ENCODE measurements at places on chromosomes 12 and 14.
A peak's percentile ranks its signal among the peaks of the same experiment; 100 is the strongest.

- no peak for DNase-seq
These were observed 43.0 kb upstream of the CTDSP2 start for GRCh38 chr12:57889500-57889989.

DNA sequence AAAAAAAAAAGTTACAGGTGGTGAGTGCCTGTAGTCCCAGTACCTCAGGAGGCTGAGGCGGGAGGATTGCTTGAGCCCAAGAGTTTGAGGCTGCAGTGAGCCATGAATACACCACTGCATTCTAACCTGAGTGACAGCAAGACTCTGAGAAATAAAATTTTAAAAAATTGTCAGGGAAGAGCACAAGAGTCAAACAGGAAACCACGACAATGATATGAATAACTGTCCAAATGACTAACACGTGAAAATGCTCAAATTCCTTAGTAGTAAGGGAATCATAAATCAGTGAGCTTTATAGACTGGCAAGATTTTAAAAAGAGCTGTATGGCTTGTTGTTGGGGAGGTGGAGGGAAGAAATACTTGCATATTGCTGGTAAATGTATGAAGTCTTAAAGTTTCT is 12.9 kb upstream of the ASPG start:
- no peak for DNase-seq

DNA sequence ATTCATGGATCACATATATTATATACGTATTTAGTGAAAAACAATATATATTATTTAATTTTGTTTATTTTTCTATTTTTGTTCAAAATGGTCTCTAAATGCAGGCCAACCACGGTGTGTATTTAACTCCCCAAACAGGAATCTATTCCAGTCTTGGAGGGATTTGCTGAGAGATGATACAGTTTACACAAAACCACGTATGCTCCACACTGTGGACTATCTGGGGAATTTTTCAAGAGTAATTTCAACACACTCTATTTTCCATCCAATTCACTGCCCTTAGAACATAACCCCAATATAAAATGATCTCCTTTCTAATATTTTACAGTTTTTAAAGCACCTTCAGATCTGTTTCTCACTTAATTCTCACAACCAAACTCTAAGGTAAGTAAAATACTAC is 15.3 kb downstream of the EML1 start:
- no peak for DNase-seq

DNA sequence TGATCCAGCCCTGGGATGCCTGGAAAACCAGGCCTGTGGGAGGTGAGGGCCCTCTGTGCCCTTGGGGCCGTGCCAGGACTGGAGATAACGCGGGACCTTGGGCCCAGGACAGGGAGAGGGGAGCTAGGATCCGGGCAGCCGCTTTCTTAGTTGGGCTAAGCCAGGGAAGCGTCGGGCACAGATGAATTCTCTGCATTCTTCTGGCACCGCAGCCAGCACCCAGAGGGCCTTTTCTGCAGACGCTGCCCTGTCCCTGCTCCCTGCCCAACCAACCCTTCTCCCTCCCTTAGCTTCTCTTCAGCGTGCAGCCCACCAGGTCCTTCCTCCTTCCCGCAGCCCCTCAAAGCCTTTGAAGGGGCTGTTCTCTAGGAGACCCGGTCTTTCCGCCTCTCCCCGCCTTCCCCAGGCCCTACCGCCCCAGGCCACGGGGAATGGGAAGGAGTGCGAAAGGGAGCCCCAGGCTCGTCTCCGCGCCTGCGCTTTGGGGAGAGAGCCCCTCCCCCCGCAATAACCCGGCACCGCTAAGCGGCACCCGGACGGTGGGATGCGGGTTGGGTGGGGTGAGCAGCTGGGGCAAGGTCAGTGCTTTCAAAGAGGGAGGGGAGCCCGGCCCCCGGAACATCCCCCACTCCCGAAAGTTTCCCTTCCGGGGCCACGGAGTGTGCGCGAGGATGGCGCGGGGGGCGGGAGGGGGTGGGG is 663 bp downstream of the NCKAP5L start:
- peak; percentile 87 for DNase-seq

DNA sequence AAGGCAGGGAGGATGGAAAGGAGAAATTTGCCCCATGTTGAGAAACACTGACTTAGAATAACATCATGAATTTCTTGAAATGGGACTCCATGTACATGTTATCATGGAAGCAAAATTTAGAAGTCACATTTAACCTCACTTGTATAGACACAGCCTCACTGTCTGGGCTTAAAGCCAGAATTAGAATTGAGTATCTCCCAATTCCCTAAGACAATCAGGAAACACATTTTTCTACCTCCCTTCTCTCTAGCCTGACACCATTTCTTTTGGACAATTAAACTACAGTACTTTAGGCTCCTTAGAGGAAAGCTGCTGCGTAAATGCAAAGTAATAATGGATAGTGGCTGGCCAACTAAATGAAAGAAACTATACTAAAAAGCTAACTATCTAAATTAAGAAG is 795.5 kb downstream of the C12orf50 start:
- DNase-seq: no peak

DNA sequence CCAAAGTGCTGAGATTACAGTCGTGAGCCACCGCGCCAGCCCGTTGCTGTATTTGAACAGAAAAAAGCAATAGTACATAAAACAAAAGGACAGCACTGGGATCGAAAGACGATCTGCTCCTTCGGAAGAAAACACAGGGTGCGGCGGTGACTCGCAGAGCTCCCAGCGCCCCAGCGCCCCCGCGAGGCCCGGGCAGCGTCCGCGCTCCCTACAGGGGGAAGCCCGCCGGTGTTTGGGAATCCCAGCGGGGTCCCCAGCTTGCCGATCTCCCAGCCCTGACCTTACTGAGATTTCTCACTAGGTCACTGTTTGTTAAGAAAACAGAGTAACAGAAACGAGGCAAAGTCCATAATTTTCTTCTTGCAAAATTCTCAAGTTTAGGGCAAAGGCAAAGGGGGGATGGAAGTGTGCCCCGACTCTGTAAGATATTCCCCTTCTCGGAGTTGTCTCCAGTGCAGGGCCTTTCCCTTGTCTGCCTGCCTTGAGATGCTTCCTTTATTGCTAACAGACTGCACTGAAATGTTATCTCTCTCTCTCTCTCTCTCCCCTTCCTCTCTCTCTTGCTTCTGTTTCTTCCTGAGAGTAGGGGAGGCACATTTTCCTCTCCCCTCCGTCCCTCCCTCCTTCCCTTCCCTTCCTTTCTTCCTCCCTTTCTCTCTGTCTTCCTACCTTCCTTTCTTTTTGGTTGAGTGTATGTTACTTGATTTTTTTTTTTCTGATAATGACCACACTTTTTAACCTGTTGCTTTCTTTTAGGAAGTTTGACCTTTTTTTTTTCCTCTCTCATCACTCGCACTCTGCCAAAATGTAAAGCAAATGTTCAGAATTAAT is 91.9 kb downstream of the TMEM30B start:
- peak; percentile 74 for DNase-seq

DNA sequence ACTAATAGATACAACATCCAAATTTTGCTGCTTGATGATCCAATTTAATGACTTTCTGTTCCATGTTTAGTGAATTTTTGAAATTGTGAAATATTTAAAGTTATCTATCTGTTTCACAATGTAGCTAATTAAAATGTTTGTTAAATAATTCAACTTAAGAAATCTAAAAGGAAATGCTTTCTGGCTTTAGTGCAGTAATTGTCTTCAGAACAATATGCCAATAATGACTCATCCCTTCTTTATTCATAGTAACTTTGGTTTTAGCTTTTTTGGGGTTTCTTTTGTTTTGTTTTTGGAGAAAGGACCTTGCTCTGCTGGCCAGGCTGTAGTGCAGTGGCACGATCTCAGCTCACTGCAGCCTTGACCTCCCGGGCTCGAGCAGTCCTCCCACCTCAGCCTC is 479.2 kb upstream of the RGS6 start:
- DNase-seq: peak; percentile 27

DNA sequence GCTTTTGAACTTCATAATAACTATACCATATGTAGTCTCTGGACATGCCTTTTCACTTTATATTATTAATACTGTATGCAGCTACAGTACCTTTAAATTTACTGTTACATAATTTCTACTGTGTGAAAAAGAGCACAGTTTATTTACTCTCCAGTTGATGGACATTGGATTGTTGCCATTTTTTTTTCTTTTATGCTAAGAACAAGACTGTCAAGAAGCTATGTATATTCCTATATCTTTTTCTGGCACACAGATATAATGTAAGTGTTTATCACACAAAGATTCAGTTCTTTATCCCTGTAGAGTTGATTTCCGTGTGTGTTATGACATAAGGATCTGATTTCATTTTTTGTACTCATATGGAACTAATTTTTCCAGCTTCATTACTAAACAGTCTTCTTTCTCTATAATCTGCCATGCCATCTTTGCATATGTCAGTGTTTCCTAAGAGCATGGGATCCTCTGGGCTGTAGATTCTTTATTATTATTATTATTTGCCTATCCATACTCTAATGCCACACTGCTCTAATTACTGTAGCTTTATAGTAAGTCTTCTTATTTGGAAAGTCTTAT is 593.0 kb upstream of the ATP2B1 start:
- DNase-seq: no peak

DNA sequence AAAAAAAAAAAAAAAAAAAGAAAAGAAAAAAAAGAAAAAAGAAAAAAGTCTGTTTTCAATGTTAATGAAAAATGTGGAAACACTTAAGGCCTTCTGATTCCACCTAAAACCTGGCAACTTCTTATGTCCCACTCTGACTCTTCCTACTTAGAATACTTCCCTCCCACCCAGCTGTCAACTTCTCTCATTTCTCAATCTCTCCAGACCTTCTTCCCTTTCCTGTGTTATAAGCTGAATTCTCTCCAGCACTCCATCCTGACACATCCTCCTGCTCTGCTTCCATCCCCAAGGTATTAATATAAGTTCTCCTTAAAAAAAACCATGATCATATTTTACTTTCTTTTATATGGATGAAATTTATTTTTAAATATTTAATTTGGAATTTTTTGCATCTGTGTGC is 20.3 kb upstream of the TMTC1 start:
- DNase-seq: no peak

DNA sequence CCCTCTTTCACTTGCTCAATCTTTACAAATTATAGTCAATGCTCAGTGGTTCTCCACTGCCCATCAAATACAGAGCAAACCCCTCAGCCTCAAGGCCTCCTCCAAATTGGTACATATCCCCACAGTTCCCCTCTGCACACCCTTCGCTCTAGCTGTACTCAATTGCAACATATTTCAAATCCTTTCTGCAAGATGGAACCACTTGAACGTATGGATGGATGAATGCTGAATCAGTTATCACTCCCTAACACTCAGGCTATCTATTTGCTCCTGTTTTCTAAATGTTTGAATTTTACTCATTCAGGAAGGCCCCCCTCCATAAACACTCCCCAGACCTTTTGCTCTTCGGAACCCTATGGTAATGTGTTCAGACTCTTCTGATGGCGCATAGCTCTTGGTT is 24.5 kb downstream of the ATG14 start:
- no peak for DNase-seq

GRCh38 chr12:12032851-12033797 is 37.6 kb upstream of the BCL2L14 start:
- DNase-seq: peak; percentile 78

- peak; percentile 70 for DNase-seq
These were observed 218.9 kb downstream of the ADAMTS20 start for GRCh38 chr12:43332977-43333640.

DNA sequence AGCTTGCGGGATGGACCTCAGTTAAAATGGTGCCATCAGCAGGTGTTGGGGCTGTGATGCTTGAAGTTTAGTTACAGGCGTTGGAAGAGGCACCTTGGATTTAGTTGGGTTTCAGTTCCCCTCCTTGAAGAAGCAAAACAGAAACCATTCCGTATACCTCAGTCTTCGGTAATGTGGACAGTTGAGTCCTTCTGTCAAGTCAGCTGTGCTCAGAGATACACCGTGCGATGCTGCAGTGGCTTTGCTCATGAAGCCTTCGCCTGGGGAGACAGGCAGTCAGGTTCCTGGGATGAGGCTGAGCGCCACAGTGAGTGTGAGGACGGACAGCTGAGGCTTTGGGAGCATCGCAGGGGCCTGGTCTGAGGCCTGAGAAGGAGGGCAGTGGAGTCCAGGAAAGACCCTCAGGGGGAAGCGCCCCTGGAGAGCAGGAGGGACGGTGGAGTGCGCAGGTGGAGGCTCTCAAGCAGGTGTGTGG is 7.4 kb downstream of the RAN start:
- DNase-seq: no peak

- DNase-seq: no peak
These were observed 82.1 kb downstream of the TRAFD1 start for GRCh38 chr12:112207397-112207924.

DNA sequence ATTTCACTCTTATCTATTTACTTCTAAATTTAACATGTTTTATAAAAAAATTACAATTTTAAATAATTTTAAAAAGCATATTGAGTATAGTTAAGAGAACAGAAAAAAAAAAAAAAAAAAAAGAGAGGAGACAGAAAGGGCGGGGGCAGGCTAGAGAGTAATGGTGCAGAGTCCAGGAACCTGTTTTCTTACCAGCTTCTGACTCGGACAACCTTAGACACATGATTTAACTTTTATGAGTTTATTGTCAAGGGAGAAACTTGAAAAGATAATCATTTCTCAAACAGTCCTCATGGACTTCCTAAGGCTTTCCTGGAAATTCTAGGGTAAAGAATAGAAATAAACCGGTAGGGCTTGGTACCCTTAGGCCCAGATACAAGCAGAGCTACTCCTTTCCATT is 84.3 kb downstream of the RPS6KA5 start:
- DNase-seq: no peak

GRCh38 chr14:90421001-90421631 is 24.3 kb downstream of the CALM1 start:
- no peak for DNase-seq

DNA sequence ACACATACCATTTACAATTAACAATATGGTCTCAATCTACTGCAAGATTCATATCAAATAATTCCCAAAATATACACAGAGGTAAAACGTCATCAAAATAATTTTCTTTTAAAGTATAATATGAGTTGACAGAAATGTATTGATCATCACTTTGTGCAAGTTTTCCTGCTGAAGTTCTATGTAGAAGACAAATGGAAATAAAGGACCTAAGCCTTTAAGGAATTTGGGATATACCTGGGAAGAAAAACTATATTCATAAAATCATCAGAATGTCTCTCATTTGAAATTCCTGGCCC is 61.1 kb upstream of the DAAM1 start:
- no peak for DNase-seq

GRCh38 chr12:63980211-63980610 is 135.7 kb downstream of the SRGAP1 start:
- DNase-seq: no peak

DNA sequence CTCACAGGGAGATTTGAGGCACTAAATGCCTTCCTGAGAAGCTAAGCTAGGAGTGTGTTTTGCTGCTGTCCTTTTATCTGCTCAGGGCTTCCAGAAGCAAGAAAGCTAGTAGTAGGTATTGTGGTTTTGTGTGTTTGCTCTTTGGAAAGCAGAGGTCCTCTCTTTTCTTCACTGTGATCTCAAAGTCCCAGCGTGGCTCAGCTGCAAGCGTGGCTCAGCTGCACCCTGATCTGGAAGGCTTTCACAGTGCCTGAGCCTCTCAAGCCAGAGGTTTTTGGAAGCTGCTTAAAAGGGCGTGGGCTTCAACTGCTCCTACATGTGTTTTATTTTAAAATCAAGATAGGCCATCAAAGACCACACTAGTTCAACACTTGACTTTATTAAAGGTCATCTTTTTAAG is 337.4 kb upstream of the RGS6 start:
- DNase-seq: no peak

Measured in M059J (cell line).